Activated T-cell treated with anti-CD3 and anti-CD28 coated beads, Interleukin-2, amount 50 U/mL, for 4 hours (primary cell): ENCODE measurements at places on chromosomes 5 and 9. TPM values are rescaled to one million over a fixed set of nuclear protein-coding genes. Genes with fewer than 3 reads are reported as not detected.

Gene PLPPR1
- not detected for total RNA-seq

- no peak for DNase-seq
Observed at GRCh38 chr5:7875151-7875550, 6.2 kb downstream of the MTRR start.

DNA sequence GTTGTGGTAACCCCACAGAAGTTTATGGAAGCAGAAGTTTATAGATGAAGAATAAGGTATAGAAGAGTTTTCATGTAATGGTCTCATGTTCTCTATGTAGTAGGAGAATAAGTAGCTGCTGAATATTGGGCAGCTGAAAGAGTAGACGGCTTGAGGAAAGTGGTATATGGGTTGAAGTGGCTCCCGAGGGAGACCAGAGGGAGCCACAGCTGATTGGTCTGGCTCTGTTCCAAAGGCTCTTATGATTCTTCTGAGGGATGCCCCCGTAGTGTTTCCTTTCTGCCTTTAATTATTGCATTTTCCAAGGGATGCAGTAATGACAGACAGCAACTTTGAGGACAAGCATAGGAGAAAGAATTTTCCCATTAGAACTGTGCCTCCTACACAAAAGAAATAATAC, 30.1 kb upstream of the TENT2 start:
- no peak for DNase-seq

DNA sequence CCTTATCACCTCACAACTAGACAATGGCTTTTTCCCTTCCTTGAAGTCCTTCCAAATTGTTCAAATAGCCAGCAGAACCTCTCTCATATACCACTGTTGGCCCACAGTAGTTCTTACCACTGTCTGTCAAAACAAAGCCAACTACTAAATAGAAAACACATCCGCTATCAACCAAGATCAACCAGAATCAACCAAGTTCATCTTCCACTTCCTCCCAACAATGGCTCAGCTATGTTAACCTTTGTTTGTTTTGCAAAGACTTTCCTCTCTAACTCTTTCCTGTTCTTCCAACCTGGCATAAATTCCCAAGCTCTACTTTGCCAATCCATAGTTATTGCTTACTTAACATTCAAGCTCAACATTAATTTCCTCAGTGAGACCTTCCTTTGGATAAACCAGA, 15.2 kb downstream of the ELL2 start:
- no peak for DNase-seq

GRCh38 chr5:175351126-175351525, 92.9 kb downstream of the DRD1 start:
- no peak for DNase-seq

GRCh38 chr9:127074561-127075548, 47.6 kb downstream of the ANGPTL2 start:
- no peak for DNase-seq

DNA sequence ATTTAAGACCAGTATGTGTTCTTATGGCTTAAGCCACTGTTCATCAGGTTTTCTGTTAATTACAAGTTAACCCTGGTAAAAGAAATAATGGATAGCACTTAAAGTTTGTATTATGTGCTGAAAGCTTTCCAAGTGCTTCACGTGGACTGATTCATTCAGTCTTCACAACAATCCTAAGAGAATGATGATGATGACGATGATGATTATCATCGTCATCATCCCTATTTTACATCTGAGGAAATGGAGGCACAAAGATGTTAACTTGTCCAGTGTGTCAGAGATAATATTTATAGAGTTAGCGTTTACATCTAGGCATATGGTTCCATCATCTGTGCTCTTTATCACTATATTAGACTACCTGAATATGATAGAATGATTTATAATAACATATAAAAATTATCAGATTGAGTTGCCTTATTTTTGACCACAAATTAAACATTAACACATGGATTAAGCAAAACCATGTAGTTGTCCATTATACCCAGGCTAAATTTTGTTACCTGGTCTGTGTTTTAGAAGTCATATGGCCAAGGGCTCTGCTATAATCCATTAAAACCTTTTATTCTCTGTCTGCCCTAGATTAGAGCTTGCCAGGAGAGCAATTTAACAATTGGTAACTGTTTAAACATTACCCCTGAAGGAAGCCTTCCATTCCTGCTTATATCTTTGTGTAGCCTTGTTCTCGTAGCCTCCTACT, 102.3 kb upstream of the MAP3K1 start:
- DNase-seq: no peak

GRCh38 chr5:36733183-36733582, 126.8 kb downstream of the SLC1A3 start:
- no peak for DNase-seq

- DNase-seq: peak; percentile 27
Observed at GRCh38 chr5:151315998-151316597, 12.5 kb upstream of the SLC36A3 start.

GRCh38 chr9:14350754-14351153, 36.8 kb upstream of the NFIB start:
- DNase-seq: no peak

GRCh38 chr5:32735512-32735911, 24.4 kb downstream of the NPR3 start:
- no peak for DNase-seq
